Chondrocyte (in vitro differentiated cells): ENCODE measurements at places on chromosomes 5 and 9. TPM values are rescaled to one million over a fixed set of nuclear protein-coding genes. Genes with fewer than 3 reads are reported as not detected.

DNA sequence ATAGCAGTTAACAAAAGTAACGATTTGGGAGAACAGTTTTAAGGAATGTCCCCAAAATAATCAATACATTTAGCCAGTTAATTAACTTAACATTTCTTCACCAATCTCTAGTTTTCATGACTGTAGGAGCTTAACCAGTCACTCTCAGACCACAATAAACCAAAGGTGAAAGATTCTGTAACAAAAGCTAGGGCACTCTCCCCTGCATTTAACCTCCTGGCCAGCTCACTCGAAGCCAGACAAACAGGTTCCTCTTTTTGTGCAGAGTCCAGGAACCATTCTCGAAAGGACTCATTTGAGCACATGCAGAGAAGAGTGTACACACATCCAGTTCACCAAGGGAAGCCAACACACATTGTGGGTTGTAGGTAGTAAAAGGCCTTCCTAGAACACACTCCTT is 6.5 kb downstream of the IL7R start:
- peaks cover 42% of the 10 kb centered on the region for H3K4me1 ChIP-seq
- no peak for DNase-seq
- no peaks in the 10 kb centered on the region for H3K27me3 ChIP-seq
- peaks cover 2% of the 10 kb centered on the region for H3K36me3 ChIP-seq
- no peak overlapping the region for H3K27ac ChIP-seq

- DNase-seq = no peak
- H3K4me1 ChIP-seq = peaks cover 8% of the 10 kb centered on the region
These were observed 222.2 kb downstream of the NDUFS4 start for GRCh38 chr5:53782620-53783019.

DNA sequence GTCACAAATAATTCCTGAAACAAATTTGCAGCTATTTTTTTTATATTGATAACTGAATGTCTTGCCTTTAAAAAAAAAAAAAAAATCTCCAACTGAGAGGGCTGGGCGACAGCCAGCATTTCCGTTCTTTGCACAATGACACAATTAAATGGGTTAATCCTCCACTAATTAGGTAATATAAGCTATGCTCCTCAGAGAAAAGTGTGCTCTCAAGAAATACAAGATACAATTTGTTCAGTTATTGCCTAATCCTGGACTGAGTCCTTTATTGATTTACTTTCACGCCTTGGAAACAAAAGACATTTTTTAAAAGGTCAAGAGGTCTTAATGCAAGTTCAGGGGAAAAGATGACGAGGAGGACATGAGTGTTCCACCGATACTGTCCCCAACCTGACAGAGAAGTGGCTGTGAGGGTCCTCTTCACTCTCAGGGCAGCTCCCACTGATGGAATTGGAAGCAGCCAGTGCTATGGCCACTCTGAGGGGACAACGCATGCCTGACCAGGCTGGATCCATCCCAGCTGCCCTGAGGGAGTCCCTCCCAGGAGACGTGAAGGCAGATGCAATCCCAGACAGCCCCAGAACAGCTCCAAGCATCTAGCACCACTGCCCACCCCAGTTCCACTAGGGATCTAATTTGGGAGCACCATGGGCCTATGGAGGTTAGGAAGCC is 220.7 kb downstream of the GNA14 start:
- H3K27ac ChIP-seq = no peak overlapping the region
- H3K36me3 ChIP-seq = no peaks in the 10 kb centered on the region
- H3K27me3 ChIP-seq = no peaks in the 10 kb centered on the region

DNA sequence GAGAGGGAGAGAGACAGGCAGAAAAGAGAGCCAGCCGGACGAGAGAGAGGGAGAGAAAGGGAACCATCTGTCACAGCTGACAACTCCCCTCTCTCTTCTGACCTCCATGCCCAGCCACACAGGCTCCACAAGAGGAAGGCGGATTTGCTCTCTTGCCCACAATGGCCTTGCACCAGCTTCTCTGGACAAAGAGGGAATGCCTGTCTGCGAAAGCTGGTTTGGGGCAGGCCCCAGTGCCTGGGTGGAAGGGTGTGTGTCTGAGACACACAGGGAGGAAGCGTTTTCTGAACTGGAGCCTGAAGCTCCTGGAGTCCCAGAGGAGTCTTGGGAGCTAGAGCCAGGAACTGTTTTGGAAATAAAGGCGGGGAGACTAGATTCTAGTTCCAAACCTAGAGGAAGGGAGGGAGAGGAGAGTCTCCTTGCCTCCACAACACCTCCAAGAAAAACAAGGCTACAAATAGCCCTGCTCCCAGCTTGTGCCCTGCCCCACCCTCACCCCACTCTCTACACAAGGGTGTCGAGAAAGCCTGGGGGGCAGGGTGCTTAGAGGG is 12.5 kb downstream of the C1QTNF2 start:
- peaks cover 5% of the 10 kb centered on the region for H3K4me1 ChIP-seq
- no peak for DNase-seq
- H3K36me3 ChIP-seq = no peaks in the 10 kb centered on the region
- H3K27me3 ChIP-seq = no peaks in the 10 kb centered on the region
- H3K4me3 ChIP-seq = no peak overlapping the region
- H3K27ac ChIP-seq = no peak overlapping the region

GRCh38 chr5:53917826-53918225 is 357.4 kb downstream of the NDUFS4 start:
- no peak overlapping the region for H3K27ac ChIP-seq
- no peaks in the 10 kb centered on the region for H3K36me3 ChIP-seq
- DNase-seq = no peak
- H3K27me3 ChIP-seq = no peaks in the 10 kb centered on the region

- no peak within 1 kb of the TSS for H3K4me3 ChIP-seq
- H3K27ac ChIP-seq = no peak within 1 kb of the TSS
- H3K27me3 ChIP-seq = no peaks in the 10 kb centered on the region
- H3K36me3 ChIP-seq = peaks cover 2% of the 10 kb centered on the region
- H3K4me1 ChIP-seq = peaks cover 10% of the 10 kb centered on the region
- no peak for DNase-seq
These were observed at the start of gene CCDC180 for GRCh38 chr9:97307500-97308163. CCDC180 (plus strand) TSS chr9:97307659; CDS start chr9:97308064, 405 bp downstream.

- H3K4me1 ChIP-seq = peaks cover 9% of the 10 kb centered on the region
- DNase-seq = no peak
- no peak overlapping the region for H3K4me3 ChIP-seq
- H3K27ac ChIP-seq = no peak overlapping the region
- H3K27me3 ChIP-seq = no peaks in the 10 kb centered on the region
These were observed 123.9 kb upstream of the HAPLN1 start for GRCh38 chr5:83844449-83845068.

GRCh38 chr5:156531199-156531598 is 204.2 kb downstream of the SGCD start:
- H3K36me3 ChIP-seq = peaks cover 2% of the 10 kb centered on the region
- peaks cover 18% of the 10 kb centered on the region for H3K4me1 ChIP-seq
- no peak overlapping the region for H3K27ac ChIP-seq
- H3K4me3 ChIP-seq = no peak overlapping the region

DNA sequence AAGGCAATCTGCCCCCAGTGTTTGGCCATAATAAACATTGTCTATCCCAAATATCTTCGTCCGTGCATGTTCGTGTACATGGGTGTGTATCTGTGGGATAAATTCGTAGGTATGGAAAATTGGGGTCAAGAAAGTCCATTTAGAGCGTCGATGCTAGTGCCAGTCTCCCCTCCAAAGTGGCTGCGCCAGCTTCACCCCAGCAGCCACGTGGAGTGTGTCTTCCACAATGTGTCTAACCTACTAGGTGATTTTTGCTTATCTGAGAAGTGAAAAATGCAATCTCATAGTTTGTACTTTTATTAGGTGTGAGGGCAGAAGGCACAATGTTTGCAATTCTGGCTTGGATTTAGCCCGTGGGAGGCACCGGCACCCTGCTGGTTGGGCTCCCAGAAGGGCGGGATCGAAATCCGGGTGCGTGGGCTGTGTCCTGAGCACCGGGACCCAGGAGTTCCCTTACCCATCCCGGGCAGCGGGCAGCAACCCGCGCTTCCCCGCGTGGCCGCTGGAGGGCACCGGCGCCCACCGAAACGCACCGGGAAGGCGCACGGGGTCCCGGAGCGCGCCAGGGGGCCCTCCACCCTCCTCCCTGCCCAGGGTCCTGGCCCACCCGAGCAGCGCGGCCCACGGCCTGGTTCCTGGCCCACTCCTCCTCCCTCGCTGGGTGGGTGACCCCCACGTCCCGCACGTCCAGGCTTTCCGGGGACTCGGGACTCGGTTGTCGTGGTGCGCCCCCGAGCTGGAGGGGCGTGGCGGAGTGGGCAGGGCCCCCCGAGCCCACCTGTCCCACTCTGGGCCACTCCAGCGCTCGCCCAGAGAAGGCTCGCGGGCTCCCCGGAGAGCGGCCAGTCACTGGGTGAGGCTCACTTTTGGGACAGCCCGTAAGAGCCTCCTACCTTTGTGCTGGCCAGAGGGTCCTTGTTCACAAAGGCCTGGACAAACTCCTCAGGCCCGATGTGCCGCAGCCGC is 55.4 kb upstream of the RNF130 start:
- no peaks in the 10 kb centered on the region for H3K36me3 ChIP-seq
- H3K4me1 ChIP-seq = no peaks in the 10 kb centered on the region
- peaks cover 38% of the 10 kb centered on the region for H3K27me3 ChIP-seq
- H3K4me3 ChIP-seq = no peak overlapping the region
- no peak overlapping the region for H3K27ac ChIP-seq

- H3K36me3 ChIP-seq = peaks cover 3% of the 10 kb centered on the region
- peaks cover 67% of the 10 kb centered on the region for H3K4me1 ChIP-seq
- no peak overlapping the region for H3K27ac ChIP-seq
- H3K27me3 ChIP-seq = no peaks in the 10 kb centered on the region
- no peak overlapping the region for H3K4me3 ChIP-seq
These were observed 69.9 kb downstream of the DAPK1 start for GRCh38 chr9:87567571-87567970.

GRCh38 chr9:37675661-37676060 is 24.9 kb downstream of the FRMPD1 start:
- peaks cover 71% of the 10 kb centered on the region for H3K27me3 ChIP-seq
- no peak overlapping the region for H3K27ac ChIP-seq
- H3K4me1 ChIP-seq = no peaks in the 10 kb centered on the region

DNA sequence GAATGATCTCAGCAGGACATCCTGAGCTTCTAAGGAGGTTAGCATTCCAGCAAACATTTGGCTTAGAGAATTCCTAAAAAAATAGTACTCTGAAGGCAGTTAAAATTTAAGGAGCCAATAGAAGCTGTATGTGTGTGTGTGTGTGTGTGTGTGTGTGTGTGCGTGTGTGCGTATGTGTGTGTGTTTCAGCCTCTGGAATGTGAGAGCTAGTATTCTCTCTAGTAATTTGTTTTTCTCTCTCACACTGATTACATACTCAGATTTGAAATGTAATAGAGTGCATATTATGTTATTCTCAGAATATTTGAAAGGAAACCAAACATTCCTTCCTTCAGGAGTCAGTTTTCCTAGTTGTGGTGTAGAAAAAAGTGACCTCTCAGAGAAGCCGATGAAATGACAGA is 279.6 kb downstream of the TMEM38B start:
- peaks cover 3% of the 10 kb centered on the region for H3K27me3 ChIP-seq
- H3K27ac ChIP-seq = peak overlapping the region; percentile 94
- H3K36me3 ChIP-seq = no peaks in the 10 kb centered on the region
- H3K4me3 ChIP-seq = peak overlapping the region; percentile 17

DNA sequence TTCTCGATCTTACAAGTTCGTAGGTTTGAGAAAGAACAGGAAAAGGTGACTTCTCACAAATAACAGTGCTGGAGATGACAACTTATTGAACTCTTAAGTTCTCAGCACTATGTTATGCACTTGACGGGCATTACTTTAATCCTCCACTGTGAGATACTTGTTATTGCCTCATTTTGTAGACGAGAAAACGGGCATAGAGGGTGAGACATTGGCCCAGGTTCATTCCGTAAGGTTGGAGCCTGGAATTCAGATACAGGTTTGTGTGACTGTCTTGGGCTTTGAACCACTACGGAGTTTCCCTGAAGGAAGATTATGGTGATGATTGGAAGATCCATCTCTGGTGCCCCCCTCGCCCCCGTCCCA is 657 bp downstream of the MAT2B start:
- peak overlapping the region; percentile 85 for H3K4me3 ChIP-seq
- no peak for DNase-seq
- no peaks in the 10 kb centered on the region for H3K27me3 ChIP-seq

DNA sequence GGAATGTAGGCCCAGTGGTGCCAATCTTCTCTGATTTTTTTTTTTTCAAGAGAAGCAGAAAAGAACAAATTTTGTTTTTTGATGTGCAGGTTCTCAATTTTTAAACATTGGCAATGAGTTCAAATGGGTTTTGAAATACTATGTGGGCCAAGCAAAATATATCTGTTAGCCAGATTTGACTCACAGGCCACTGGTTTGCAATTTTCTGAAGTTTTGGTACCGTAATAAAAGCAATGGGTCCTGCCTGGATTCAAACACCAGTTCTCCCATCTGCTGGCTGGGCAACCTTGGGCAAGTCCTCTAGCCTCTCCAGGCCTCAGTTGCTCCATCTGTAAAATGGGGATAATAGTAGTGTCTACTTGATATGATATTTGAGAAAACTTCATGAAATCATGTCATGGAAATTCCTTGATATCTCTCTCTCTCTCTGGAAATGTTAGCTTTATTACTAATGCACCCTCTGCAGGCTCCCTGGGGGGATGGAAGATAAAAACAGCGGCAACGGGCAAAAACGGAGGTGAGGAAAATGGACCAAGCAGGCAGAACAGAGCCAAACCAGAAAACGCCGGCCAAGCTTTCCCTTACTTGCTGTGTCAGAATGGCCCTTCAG is 63.4 kb downstream of the SMIM23 start:
- no peak overlapping the region for H3K4me3 ChIP-seq
- no peaks in the 10 kb centered on the region for H3K27me3 ChIP-seq
- no peak for DNase-seq
- no peak overlapping the region for H3K27ac ChIP-seq
- H3K4me1 ChIP-seq = peaks cover 4% of the 10 kb centered on the region

- peaks cover 6% of the 10 kb centered on the region for H3K4me1 ChIP-seq
- no peak for DNase-seq
- H3K27ac ChIP-seq = no peak overlapping the region
- H3K27me3 ChIP-seq = peaks cover 2% of the 10 kb centered on the region
These were observed 124.6 kb upstream of the ERCC6L2 start for GRCh38 chr9:95750725-95751519.

DNA sequence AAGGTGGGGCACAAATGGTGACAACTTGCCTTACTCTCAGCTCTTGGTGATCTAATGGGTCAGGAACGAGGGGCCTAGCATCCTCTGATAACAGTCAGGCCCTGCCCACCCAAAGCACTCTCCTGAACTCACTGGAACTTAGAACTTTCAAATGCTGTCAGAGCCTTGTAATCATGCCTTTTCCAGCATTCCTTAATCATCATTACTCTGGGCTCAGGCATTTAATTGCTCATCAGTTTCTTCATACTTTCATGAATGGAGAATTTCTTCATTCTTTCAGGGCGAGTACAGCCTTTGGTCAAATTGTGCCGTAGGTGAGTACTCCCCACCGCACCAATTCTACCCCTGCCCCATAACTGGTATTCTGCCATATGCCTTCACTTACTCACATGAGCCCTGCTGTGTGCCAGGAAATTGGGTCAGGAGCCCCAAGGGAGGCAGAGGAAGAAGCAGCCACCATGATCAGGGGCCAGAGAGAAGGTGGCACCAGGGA is 30.2 kb upstream of the DUSP1 start:
- H3K4me1 ChIP-seq = peaks cover 58% of the 10 kb centered on the region
- no peaks in the 10 kb centered on the region for H3K27me3 ChIP-seq
- no peak overlapping the region for H3K4me3 ChIP-seq
- no peaks in the 10 kb centered on the region for H3K36me3 ChIP-seq

GRCh38 chr5:109744261-109744660 is 54.5 kb downstream of the MAN2A1 start:
- H3K27ac ChIP-seq = peak overlapping the region; percentile 82
- H3K36me3 ChIP-seq = peaks cover 2% of the 10 kb centered on the region
- peak overlapping the region; percentile 21 for H3K4me3 ChIP-seq
- H3K4me1 ChIP-seq = peaks cover 67% of the 10 kb centered on the region

The CDH9 gene
- not detected in 3 replicates for total RNA-seq

The KIF4B gene
- total RNA-seq = 0.07 TPM in 1 of 3 replicates, not detected in the others

The PDE8B gene
- total RNA-seq = 1.1 to 2.2 TPM (median 1.8 TPM) in 3 replicates

The NUTM2F gene
- total RNA-seq = 0.10 TPM in 1 of 3 replicates, not detected in the others

The SLC25A2 gene
- total RNA-seq = 0.15 to 0.48 TPM (median 0.41 TPM) in 3 replicates

The PCDHB11 gene
- 0.90 to 2.4 TPM (median 1.3 TPM) in 3 replicates for total RNA-seq

The PCDHGA2 gene
- total RNA-seq = 0.19 to 0.30 TPM (median 0.23 TPM) in 3 replicates

The DOK3 gene
- 4.7 to 7.7 TPM (median 7.5 TPM) in 3 replicates for total RNA-seq

The ARID3C gene
- 0.20 TPM in 1 of 3 replicates, not detected in the others for total RNA-seq
